ENCODE measurements at places on chromosomes 3 and 15. TPM values are rescaled to one million over a fixed set of nuclear protein-coding genes. Genes with fewer than 3 reads are reported as not detected.

Gene XYLB
- 3.1 TPM for total RNA-seq

Gene PLA2G4D
- total RNA-seq = not detected

Gene CCR9
- total RNA-seq = not detected

Gene INSYN1
- 5.1 TPM for total RNA-seq

Gene CAMP
- not detected for total RNA-seq

Gene PCSK6
- total RNA-seq = 11.6 TPM

Gene GPR62
- 0.09 TPM for total RNA-seq

Gene SI
- total RNA-seq = not detected

Gene CYP8B1
- not detected for total RNA-seq

Gene IL17RB
- not detected for total RNA-seq

Gene CEMIP
- 466 TPM for total RNA-seq

Gene EPB42
- not detected for total RNA-seq

Gene ADAMTSL3
- 0.14 TPM for total RNA-seq

Gene WWTR1
- 21.8 TPM for total RNA-seq

Gene AADAC
- total RNA-seq = 11.3 TPM

Gene CERS3
- 0.14 TPM for total RNA-seq

Gene DCLK3
- under 0.01 TPM for total RNA-seq

Gene CISH
- 0.57 TPM for total RNA-seq

Gene GREM1
- 307 TPM for total RNA-seq

Gene ZNF502
- 3.4 TPM for total RNA-seq

Gene TMEM266
- 0.09 TPM for total RNA-seq

Gene ATP8B4
- total RNA-seq = 155 TPM

Gene PSTPIP1
- total RNA-seq = not detected

Gene ADGRG7
- total RNA-seq = not detected

Gene BUB1B
- 2.4 TPM for total RNA-seq

Gene GCNT3
- total RNA-seq = 0.14 TPM

Gene LIPC
- total RNA-seq = 1.3 TPM

Gene UACA
- total RNA-seq = 87.3 TPM

Gene MYRIP
- total RNA-seq = under 0.01 TPM

Gene PAQR9
- not detected for total RNA-seq

Gene ATP13A3
- 190 TPM for total RNA-seq

Gene ZDHHC3
- total RNA-seq = 68.0 TPM

Gene GOLGA6D
- total RNA-seq = not detected

Gene THPO
- total RNA-seq = 0.18 TPM

Gene ATP13A5
- total RNA-seq = not detected

Gene VGLL3
- total RNA-seq = 33.4 TPM

Gene SPCS1
- total RNA-seq = 43.4 TPM

Gene SCN11A
- total RNA-seq = under 0.01 TPM

Gene COL8A1
- total RNA-seq = 185 TPM

Gene C3orf85
- not detected for total RNA-seq

Gene PEX5L
- total RNA-seq = 0.28 TPM

Gene LYZL4
- not detected for total RNA-seq

Gene PRTG
- 2.4 TPM for total RNA-seq

Gene C3orf49
- total RNA-seq = not detected

Gene CPNE9
- not detected for total RNA-seq

Gene SLC28A2
- not detected for total RNA-seq

Gene LRRC15
- 0.55 TPM for total RNA-seq

Gene UBA3
- 62.2 TPM for total RNA-seq

Gene IGF1R
- 39.3 TPM for total RNA-seq

Gene TPM1
- total RNA-seq = 425 TPM

Gene POLQ
- 1.8 TPM for total RNA-seq

Gene UBXN7
- total RNA-seq = 16.5 TPM

Gene FBXL22
- 1.4 TPM for total RNA-seq

Gene CYP1A2
- total RNA-seq = not detected

Gene LMCD1
- 44.2 TPM for total RNA-seq

Gene AGTR1
- 2.9 TPM for total RNA-seq

Gene RHO
- not detected for total RNA-seq

Gene CACNA2D3
- total RNA-seq = 0.18 TPM
